ENCODE measurements at places on chromosomes 3 and 15. TPM values are rescaled to one million over a fixed set of nuclear protein-coding genes. Genes with fewer than 3 reads are reported as not detected.

DNA sequence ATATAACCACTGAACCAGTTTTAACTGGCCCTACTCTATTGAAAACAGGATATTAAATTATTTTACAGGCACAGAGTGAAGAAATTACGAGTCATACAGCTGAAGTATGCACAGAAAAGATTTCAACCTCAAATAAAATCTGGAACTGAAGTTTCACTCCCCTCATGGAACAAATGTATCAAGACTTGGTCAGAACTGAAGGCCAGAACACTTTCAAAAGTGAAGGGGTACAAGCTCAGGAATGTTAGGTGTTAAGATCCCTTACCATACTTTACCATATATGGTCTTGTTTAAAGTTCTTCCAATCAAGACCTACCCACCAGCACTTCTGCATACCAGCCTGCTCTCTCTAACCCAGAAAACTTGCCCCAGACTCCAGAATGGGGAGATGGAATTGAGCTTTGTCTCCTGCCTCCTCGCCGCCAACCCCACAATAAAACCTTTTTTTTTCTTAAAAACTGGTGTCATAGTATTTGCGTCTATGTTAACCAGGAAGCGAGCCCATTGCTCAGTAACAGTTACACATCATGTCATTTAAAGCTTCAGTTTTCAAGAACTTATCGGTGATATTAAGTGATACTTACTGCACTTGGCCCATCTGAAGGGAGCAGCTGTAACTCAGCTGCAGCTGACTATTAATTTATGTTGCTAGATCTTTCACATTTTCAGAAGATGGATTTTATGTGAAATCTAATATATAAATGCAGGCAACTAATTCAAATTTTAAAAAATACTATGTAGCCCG, 59.9 kb downstream of the OXSM start:
- no peak overlapping the region for H3K4me3 ChIP-seq
- H3K36me3 ChIP-seq: no peaks in the 10 kb centered on the region
- DNase-seq: no peak
- H3K4me1 ChIP-seq: no peaks in the 10 kb centered on the region
- no peak overlapping the region for H3K27ac ChIP-seq

DNA sequence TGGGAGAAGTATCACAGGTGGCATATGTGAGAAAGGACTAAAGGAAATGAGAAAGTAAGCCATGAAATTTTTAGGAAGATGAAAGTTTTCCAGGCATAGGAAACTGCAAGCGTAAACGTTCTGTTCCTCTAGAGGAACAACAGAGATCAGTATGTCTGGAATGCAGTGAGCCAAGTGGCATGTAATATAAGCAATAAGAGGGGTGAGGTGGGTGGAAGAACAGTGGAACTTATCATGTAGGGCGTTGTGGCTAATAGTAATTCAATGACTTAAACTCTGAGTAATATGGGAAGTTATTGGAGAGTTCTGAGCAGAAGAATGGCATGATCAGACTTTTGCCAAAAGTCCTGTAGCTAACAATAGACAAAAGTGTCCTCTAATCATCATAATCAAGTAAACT, 902.9 kb downstream of the EPHA3 start:
- H3K4me1 ChIP-seq: peaks cover 27% of the 10 kb centered on the region
- H3K27ac ChIP-seq: peak overlapping the region; percentile 44
- no peak overlapping the region for H3K4me3 ChIP-seq
- H3K27me3 ChIP-seq: no peaks in the 10 kb centered on the region
- no peaks in the 10 kb centered on the region for H3K36me3 ChIP-seq
- no peak for DNase-seq

DNA sequence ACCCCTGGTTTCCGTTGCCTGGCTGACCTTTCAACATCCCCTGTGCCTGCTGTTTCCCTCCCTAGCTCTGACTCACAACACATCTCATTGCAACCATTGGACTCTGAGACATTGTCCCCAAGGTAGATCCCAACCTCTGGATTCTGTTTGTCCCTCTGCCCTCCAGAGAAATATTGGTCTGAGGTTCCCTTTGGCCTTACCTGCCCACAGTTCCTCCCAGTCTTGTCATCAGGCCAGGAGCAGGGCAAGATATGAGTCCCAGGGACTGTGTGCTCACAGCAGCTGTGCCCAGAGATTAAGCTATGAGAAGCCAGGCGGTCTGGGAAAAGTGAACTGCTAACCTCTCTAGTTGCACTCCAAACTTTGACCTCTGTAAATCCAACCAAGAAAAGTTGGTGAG, 168.2 kb upstream of the NR2F2 start:
- no peaks in the 10 kb centered on the region for H3K27me3 ChIP-seq
- no peak overlapping the region for H3K27ac ChIP-seq
- H3K4me3 ChIP-seq: no peak overlapping the region
- no peaks in the 10 kb centered on the region for H3K4me1 ChIP-seq

GRCh38 chr3:152459118-152459515, 190.4 kb downstream of the MBNL1 start:
- no peak for DNase-seq
- H3K27me3 ChIP-seq: no peaks in the 10 kb centered on the region
- no peak overlapping the region for H3K4me3 ChIP-seq
- no peak overlapping the region for H3K27ac ChIP-seq
- no peaks in the 10 kb centered on the region for H3K36me3 ChIP-seq

DNA sequence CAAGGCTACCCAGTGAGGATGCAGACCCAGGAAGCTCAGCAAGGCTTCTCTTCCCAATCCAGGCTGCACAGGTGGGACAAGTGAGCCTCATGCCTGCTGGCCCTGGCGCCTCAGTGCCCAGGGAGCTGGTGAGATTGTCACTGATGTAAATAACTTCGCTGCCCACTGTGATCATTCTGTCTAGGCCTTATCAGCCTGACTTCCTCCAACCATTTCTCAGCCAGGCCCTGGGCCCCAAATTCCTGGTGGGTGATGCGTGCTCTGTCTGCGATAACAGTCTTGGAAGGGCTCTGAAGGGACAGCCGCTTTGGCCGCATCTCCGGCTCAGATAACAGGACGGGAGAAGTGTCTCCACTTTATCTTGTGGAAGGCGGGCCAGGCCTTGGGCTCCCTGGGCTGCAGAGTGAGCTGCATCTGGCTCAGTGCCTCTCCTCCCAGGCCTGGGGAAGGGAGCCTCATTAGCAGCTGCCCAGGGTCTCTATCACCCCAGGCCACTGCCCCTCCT, 2.2 kb upstream of the FBLN2 start:
- no peaks in the 10 kb centered on the region for H3K36me3 ChIP-seq
- H3K27me3 ChIP-seq: peaks cover 17% of the 10 kb centered on the region
- no peak overlapping the region for H3K4me3 ChIP-seq

GRCh38 chr15:60787837-60788691, 309.1 kb upstream of the ICE2 start:
- no peak for DNase-seq
- H3K36me3 ChIP-seq: no peaks in the 10 kb centered on the region
- H3K27ac ChIP-seq: no peak overlapping the region
- H3K4me3 ChIP-seq: no peak overlapping the region
- H3K27me3 ChIP-seq: no peaks in the 10 kb centered on the region

DNA sequence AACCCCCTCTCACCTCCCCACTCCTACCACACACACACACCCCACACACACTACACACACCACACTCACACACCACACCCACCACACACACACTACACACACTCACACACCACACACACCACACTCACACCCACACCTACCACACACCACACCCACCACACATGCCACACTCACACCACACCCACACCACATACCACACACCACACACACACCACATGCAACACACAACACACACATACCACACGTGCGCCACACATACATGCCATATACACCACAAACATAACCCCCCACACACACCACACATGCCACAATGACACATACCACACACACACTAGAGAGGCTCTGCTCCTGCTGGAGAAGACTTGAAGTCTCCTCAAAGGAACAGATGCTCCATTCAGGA, 5.9 kb upstream of the ITPKA start:
- peaks cover 8% of the 10 kb centered on the region for H3K36me3 ChIP-seq
- no peak overlapping the region for H3K27ac ChIP-seq
- H3K4me1 ChIP-seq: no peaks in the 10 kb centered on the region
- no peak overlapping the region for H3K4me3 ChIP-seq
- peaks cover 25% of the 10 kb centered on the region for H3K27me3 ChIP-seq

DNA sequence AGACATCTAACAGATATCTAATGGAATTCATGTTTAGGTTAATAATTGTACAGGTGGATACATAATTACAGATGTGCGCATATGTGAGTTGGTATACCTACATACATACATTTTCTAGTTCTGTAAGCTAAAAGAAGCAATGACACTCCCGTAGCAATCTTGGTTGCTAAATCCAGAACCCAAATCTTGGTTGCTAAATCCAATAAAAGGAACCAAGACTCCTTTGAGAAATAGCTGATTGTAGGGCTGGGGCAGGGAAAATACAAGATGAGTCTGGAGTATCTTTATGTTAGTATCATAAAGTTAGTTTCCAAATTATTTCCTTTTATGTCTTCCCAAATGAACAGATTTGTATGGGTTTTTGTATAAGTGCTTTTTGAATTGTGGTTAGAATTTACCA, 135.2 kb downstream of the TMCC1 start:
- H3K4me3 ChIP-seq: no peak overlapping the region
- no peaks in the 10 kb centered on the region for H3K36me3 ChIP-seq
- H3K27ac ChIP-seq: no peak overlapping the region
- DNase-seq: no peak
- H3K4me1 ChIP-seq: no peaks in the 10 kb centered on the region

DNA sequence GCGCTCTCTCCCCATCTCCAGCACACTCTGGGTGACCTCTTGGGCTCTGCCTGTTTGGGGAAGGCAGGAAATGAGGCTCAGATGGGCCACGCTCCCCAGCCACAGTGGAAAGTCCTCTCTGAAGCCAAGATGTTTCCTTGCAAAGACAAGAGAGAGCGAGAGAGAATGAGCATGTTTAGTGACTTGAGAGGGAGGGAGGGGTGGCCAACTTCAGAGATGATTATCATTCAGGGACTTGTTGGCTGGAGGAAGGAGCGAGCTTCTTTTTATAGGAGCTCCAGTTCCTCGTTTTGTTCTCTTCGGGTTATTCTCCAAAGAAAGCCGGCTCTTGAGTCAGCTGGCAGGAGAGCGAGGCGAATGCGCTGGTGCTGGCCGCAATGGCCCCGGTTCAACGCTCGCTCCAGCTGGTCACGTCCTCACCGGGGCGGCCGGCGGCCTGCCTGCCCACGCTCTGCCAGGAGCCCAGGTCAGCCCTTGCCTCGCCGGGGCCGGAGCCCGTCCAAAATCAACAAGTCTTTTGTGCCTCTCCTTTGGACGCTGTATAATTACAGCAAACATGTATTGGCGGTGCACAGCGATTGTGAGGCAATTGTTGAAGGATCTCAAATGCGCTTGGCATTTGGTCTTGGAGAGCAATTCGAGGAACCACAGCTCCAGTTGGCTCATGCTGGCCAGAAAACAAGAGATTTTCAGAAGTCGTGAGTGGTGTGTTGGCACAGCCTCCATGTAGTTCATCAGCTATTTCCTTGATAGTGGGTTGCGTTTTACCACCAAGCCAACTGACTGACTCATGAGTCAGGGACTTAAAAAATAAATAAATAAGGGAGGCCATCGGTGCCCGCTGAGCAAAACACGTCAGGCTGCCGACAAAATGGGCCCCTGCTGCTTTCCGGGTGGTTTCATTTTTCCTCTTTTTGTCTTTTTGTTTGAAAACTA, 288.6 kb downstream of the UACA start:
- peak overlapping the region; percentile 89 for H3K27ac ChIP-seq
- H3K27me3 ChIP-seq: peaks cover 22% of the 10 kb centered on the region
- H3K36me3 ChIP-seq: no peaks in the 10 kb centered on the region
- H3K4me3 ChIP-seq: peak overlapping the region; percentile 26
- H3K4me1 ChIP-seq: no peaks in the 10 kb centered on the region

DNA sequence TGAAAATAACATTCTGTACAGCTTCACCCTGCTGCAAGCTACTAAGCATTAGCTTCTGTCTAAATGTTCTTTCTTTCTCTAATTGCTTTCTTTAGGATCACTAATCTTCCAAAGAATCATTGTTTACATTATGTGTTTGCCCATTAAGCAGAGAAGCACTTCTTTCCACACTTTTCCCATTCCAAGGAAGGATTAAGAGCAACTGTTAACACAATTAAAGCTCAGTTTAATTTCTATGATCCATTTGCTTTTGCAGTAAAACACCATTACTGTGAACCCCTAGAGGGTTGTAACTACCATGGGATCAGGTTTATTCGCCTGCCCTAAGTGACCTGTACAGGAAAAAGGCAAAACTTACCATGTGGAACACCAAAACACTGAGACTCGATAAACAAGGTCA, 125.8 kb upstream of the ZNF385D start:
- no peak overlapping the region for H3K4me3 ChIP-seq
- no peaks in the 10 kb centered on the region for H3K36me3 ChIP-seq
- no peak overlapping the region for H3K27ac ChIP-seq
- H3K4me1 ChIP-seq: no peaks in the 10 kb centered on the region

GRCh38 chr3:126855374-126855773, 127.5 kb upstream of the PLXNA1 start:
- no peaks in the 10 kb centered on the region for H3K36me3 ChIP-seq
- no peak for DNase-seq
- no peak overlapping the region for H3K27ac ChIP-seq
- H3K4me3 ChIP-seq: no peak overlapping the region

- no peak overlapping the region for H3K27ac ChIP-seq
- DNase-seq: no peak
- no peaks in the 10 kb centered on the region for H3K27me3 ChIP-seq
- H3K4me3 ChIP-seq: no peak overlapping the region
- H3K4me1 ChIP-seq: peaks cover 72% of the 10 kb centered on the region
Observed at GRCh38 chr3:100004931-100005330, 109.4 kb downstream of the FILIP1L start.

DNA sequence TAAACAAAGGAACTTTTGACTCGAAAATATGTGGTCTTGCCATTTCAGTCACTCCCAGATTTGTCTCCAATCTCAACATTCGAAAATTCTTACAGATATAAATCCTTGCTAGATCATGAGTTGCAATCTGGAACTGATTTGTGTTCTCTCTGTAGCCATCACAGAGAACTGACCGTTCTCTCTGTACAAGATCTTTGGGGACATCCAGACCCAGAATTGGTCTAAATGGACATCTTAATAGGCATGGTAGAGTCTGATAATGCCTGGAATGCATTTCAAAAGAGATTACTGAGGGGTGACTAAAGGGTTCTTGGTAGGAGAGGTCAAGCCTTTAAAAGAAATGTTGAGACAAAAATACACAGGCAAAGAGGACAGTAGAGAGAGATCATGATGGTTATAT, 7.2 kb upstream of the MEF2A start:
- no peaks in the 10 kb centered on the region for H3K36me3 ChIP-seq
- no peak for DNase-seq
- no peaks in the 10 kb centered on the region for H3K4me1 ChIP-seq
- no peaks in the 10 kb centered on the region for H3K27me3 ChIP-seq

- no peaks in the 10 kb centered on the region for H3K27me3 ChIP-seq
- no peaks in the 10 kb centered on the region for H3K36me3 ChIP-seq
- no peak for DNase-seq
- no peak overlapping the region for H3K4me3 ChIP-seq
- H3K4me1 ChIP-seq: no peaks in the 10 kb centered on the region
Observed at GRCh38 chr3:24387000-24387399, 107.7 kb downstream of the THRB start.

ERC2 gene
- total RNA-seq: 0.22 TPM

TBC1D23 gene
- 24.0 TPM for total RNA-seq

NUP210 gene
- 1.7 TPM for total RNA-seq

SLC25A38 gene
- total RNA-seq: 22.4 TPM

CHL1 gene
- total RNA-seq: 0.55 TPM

All from heart right ventricle (tissue), 16 donors.